ENCODE measurements at places on chromosomes 1 and 21. TPM values are rescaled to one million over a fixed set of nuclear protein-coding genes. Genes with fewer than 3 reads are reported as not detected.

Gene FALEC
- total RNA-seq = not detected

Gene TNNT2
- total RNA-seq = not detected

Gene FAM177B
- total RNA-seq = not detected

Gene MIXL1
- total RNA-seq = not detected

Gene WNT2B
- total RNA-seq = not detected

DNA sequence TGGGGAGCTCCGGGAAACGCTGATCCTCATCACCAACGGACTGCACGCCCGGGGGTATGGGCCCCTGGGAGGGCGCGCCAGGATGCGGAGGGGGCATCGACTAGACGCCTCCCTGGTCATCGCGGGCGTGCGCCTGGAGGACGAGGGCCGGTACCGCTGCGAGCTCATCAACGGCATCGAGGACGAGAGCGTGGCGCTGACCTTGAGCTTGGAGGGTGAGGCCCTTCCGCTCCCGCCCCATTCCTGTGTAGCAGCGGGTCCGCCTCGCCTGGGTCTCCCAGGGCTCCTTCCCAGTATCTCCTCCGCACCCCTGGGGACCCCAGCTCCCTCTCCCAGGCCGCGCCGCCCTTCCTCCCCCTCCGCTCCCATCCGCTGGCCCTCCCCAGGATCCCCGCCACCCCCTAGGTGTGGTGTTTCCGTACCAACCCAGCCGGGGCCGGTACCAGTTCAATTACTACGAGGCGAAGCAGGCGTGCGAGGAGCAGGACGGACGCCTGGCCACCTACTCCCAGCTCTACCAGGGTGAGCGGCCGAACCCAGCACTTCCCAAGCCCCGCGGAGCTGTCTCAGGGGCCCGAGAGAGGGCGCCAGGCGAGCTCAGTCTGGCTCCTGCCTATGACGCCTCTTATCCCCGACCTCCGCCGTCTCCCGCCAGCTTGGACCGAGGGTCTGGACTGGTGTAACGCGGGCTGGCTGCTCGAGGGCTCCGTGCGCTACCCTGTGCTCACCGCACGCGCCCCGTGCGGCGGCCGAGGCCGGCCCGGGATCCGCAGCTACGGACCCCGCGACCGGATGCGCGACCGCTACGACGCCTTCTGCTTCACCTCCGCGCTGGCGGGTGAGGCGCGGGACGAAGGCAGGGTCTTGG is 5.0 kb downstream of the HAPLN2 start:
- peaks cover 46% of the 10 kb centered on the region for H3K27me3 ChIP-seq
- H3K4me1 ChIP-seq = peaks cover 10% of the 10 kb centered on the region
- peak; percentile 58 for DNase-seq
- no peak overlapping the region for H3K27ac ChIP-seq

DNA sequence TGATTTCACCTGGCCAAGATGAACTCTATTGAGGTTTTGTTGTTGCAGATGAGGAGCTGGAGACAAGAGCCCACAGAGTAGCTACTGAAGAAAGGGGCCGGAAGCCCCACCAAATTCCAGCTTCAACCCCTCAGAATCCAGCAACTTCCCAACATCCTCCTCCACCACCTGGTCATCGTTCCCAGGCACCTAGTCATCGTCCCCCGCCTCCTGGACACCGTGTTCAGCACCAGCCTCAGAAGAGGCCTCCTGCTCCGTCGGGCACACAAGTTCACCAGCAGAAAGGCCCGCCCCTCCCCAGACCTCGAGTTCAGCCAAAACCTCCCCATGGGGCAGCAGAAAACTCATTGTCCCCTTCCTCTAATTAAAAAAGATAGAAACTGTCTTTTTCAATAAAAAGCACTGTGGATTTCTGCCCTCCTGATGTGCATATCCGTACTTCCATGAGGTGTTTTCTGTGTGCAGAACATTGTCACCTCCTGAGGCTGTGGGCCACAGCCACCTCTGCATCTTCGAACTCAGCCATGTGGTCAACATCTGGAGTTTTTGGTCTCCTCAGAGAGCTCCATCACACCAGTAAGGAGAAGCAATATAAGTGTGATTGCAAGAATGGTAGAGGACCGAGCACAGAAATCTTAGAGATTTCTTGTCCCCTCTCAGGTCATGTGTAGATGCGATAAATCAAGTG is 14.3 kb downstream of the CD2 start:
- peaks cover 84% of the 10 kb centered on the region for H3K36me3 ChIP-seq
- H3K27ac ChIP-seq = peak overlapping the region; percentile 99
- no peak for DNase-seq
- no peaks in the 10 kb centered on the region for H3K27me3 ChIP-seq
- peaks cover 97% of the 10 kb centered on the region for H3K4me1 ChIP-seq

DNA sequence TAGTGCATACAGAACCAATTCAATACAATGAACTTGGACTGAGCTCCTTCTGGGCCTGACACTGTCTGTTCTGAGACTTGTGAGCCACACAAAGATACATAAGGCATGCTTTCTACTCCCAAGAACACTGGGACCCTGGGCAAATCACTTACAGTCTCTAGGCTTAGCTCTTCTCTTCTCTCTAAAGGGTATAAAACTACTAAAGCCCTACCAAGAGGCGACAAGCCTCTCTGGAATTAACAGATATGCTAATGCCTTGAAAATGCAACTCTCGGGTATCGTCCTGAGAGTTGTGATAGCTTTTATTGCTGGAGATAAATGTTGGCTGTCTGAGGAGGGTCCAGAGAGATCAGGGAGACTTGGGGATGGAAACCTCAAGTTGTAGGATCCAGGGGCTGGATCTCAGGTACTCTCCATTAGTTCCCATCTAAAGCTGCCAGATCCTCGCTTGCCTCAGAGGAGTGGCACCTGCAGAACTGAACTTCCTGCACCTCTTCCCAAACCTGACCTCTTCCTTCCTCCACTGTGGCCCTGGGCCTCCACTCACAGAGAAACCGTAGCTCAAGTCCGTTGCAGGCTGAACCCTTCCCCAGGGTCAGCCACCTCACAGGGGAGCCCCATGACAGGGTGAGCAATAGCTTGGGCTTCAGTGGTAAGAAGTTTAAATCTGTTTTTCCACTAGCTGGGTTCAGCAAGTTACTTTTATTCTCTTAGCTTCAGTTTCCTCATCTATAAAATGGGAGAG is 11.5 kb upstream of the CFAP45 start:
- peak overlapping the region; percentile 93 for H3K27ac ChIP-seq
- H3K27me3 ChIP-seq = no peaks in the 10 kb centered on the region
- peaks cover 9% of the 10 kb centered on the region for H3K36me3 ChIP-seq
- peaks cover 46% of the 10 kb centered on the region for H3K4me1 ChIP-seq
- peak; percentile 52 for DNase-seq

- peak overlapping the region; percentile 96 for H3K27ac ChIP-seq
- DNase-seq = peak; percentile 94
- H3K27me3 ChIP-seq = peaks cover 14% of the 10 kb centered on the region
- peak overlapping the region; percentile 90 for H3K4me3 ChIP-seq
Measured at GRCh38 chr1:11907275-11908094, 18.7 kb downstream of the KIAA2013 start.

DNA sequence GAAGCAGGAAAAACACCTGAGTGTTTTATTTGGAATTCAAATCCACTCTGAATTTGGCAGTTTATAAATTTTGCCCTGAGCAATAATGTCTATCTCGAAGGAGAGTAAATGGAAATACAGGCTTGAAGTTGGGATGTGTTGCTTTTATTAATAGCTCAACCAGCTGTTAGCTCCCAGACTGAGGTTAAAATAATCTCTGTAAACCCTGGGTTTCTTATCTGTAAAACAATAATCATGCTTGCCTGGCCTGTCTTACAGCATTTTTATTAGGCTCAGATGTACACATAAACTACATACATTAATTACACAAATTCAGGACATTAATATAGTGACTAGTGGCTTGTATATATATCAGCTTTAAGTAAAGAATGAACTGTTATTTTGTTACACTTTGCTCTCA is 148.5 kb downstream of the GALNT2 start:
- H3K27me3 ChIP-seq = no peaks in the 10 kb centered on the region
- peaks cover 36% of the 10 kb centered on the region for H3K36me3 ChIP-seq
- DNase-seq = no peak
- H3K4me1 ChIP-seq = peaks cover 41% of the 10 kb centered on the region
- no peak overlapping the region for H3K27ac ChIP-seq

GRCh38 chr1:19376428-19377372 is 64.6 kb downstream of the SLC66A1 start:
- no peaks in the 10 kb centered on the region for H3K27me3 ChIP-seq
- peak overlapping the region; percentile 49 for H3K27ac ChIP-seq
- H3K36me3 ChIP-seq = peaks cover 33% of the 10 kb centered on the region
- no peak for DNase-seq

DNA sequence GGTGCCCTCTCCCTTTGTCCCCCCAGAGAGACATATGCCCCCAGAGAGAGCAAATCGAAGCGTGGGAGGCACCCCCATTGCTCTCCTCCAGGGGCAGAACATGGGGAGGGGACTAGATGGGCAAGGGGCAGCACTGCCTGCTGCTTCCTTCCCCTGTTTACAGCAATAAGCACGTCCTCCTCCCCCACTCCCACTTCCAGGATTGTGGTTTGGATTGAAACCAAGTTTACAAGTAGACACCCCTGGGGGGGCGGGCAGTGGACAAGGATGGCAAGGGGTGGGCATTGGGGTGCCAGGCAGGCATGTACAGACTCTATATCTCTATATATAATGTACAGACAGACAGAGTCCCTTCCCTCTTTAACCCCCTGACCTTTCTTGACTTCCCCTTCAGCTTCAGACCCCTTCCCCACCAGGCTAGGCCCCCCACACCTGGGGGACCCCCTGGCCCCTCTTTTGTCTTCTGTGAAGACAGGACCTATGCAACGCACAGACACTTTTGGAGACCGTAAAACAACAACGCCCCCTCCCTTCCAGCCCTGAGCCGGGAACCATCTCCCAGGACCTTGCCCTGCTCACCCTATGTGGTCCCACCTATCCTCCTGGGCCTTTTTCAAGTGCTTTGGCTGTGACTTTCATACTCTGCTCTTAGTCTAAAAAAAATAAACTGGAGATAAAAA is 8.4 kb downstream of the EFNA3 start:
- H3K27me3 ChIP-seq = peaks cover 25% of the 10 kb centered on the region
- H3K36me3 ChIP-seq = no peaks in the 10 kb centered on the region
- H3K4me1 ChIP-seq = peaks cover 18% of the 10 kb centered on the region
- no peak overlapping the region for H3K27ac ChIP-seq
- no peak overlapping the region for H3K4me3 ChIP-seq
- no peak for DNase-seq

DNA sequence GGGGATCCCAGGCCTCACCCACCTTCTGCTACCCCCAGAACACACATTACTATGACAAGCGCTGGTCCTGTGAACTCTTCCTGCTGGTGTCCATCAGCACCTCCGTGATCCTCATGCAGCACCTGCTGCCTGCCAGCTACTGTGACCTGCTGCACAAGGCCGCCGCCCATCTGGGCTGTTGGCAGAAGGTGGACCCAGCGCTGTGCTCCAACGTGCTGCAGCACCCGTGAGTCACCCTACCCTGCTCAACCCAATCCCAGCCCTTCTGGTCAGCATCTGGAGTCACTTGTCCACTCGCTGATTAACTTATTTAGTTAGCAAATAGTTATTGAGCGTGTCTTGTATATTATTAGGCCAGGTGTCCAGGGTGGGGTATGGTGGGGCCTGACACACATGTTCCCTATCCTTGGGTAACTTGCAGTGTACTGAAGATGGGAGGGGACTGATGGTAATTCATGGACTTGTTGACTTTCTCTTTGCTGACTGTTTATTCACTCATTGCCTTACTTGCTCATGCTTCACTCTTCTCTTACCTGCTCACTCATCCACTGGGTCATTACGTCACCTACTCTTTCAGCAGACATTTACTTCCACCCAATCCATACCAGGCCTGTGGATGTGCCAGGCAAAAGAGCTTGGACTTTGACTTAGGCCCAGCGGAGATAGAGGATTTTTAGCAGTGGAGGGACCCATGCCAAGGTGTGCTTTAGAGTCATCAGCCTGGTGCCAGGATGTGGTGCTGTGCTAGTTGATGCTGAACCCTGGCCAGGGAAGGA is 12.9 kb upstream of the KPNA6 start:
- H3K36me3 ChIP-seq = peaks cover 26% of the 10 kb centered on the region
- no peaks in the 10 kb centered on the region for H3K4me1 ChIP-seq
- no peaks in the 10 kb centered on the region for H3K27me3 ChIP-seq
- no peak overlapping the region for H3K4me3 ChIP-seq
- no peak for DNase-seq
- no peak overlapping the region for H3K27ac ChIP-seq
